SHP77 (cell line): ENCODE measurements at places on chromosomes 1 and 21.

GRCh38 chr1:76868916-76869315 is 1.6 kb downstream of the ST6GALNAC5 start:
- no peak for DNase-seq

- DNase-seq = no peak
Measured at GRCh38 chr1:5936621-5937372, 55.4 kb downstream of the NPHP4 start.

DNA sequence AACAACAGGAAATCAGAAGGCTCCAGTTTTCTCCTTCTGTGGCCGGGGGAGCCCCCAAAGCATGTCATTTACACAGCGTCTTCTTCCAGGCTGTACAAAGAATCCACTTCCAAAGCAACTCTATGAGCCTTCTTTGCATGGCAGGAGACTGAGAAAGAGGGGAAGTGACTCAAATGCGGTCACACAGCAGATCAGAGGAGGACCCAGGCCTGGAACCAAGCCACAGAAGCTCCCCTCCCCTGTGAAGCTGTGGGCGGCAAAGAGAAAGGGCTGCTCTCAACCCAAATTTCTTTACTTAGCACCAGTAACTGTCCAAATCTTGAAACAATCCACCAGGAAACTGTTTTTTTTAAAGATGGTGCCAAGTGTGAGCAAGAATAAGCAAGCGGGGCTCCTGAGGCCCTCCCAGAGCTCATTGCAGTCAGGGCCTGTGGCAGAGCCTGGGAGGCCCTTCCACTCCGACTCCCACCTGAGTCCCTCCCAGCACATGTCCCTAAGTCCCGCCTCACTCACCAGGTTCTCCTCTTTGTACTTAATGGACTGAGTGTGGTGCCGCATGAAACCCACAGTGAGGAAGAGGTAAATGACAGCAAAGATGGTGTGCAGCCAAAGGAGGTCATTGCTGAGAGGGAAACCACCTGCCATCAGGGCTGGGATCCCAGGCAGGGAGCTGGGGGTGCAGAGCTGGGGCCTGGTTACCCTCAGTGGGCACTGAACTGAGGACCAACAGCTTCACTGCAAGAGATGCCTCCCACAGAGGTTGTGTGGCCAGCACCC is 15.9 kb downstream of the TMEM63A start:
- no peak for DNase-seq

DNA sequence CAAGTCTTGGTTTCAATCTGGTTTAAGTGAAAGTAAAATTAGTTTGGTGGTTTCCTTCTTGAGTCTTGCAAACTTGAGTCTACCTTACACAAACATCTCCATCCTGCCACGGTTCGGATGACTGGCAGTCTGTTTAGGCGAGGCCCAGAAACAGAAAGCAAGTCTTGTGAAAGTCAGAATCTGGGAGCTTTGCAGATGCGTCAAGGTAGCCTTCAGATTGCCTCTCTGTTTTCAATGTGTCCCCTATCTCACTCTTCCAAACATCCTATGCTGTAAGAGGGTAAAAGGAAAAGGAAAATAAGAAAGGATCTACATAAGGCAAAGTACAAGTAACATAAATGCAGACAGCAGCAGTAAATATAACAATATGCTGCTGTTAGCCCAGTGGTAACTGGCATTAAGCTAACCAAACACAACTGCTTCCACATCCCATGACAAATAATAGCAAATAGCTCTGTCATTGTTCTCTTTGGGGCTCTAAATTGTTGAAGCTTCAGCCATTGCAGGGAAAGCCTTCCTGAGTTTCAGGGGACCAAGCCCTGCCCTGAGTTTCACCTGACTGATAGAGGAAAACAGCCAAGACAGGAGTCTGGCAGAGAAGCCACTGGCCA is 26.2 kb upstream of the C1orf105 start:
- DNase-seq = no peak
